Right cardiac atrium (tissue), 5 donors: ENCODE measurements at places on chromosomes 13 and 19. TPM values are rescaled to one million over a fixed set of nuclear protein-coding genes. Genes with fewer than 3 reads are reported as not detected.

PRX gene
- 4.9 TPM for total RNA-seq

RPS15 gene
- 701 TPM for total RNA-seq

LILRB4 gene
- total RNA-seq, result 4.7 TPM

FCHO1 gene
- total RNA-seq, result 1.6 TPM

SPRED3 gene
- total RNA-seq, result 0.26 TPM

NACC1 gene
- total RNA-seq, result 41.1 TPM

CYP4F2 gene
- not detected for total RNA-seq

KIR2DL3 gene
- not detected for total RNA-seq

SPC24 gene
- 3.7 TPM for total RNA-seq

LRRC25 gene
- 3.6 TPM for total RNA-seq

FCER2 gene
- total RNA-seq, result not detected

SIX5 gene
- total RNA-seq, result 15.8 TPM

RGS9BP gene
- total RNA-seq, result 2.8 TPM

GIPR gene
- total RNA-seq, result 8.5 TPM

ZNF440 gene
- 6.4 TPM for total RNA-seq

BEST2 gene
- not detected for total RNA-seq

CEACAM5 gene
- total RNA-seq, result not detected

IL27RA gene
- 3.8 TPM for total RNA-seq

DNA sequence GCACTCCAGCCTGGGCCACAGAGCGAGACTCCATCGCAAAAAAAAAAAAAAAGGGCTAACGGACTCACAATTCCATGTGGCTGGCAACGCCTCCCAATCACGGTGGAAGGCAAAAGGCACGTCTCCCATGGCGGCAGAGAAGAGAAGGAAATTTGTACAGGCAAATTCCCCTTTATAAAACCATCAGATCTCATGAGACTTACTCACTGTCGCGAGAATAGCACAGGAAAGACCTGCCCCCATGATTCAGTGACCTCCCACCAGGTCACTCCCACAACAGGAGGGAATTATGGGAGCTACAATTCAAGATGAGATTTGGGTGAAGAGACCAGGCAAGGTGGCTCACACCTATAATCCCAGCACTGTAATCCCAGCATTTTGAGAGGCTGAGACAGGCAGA is 18.7 kb upstream of the NMRK2 start:
- no peak for DNase-seq

DNA sequence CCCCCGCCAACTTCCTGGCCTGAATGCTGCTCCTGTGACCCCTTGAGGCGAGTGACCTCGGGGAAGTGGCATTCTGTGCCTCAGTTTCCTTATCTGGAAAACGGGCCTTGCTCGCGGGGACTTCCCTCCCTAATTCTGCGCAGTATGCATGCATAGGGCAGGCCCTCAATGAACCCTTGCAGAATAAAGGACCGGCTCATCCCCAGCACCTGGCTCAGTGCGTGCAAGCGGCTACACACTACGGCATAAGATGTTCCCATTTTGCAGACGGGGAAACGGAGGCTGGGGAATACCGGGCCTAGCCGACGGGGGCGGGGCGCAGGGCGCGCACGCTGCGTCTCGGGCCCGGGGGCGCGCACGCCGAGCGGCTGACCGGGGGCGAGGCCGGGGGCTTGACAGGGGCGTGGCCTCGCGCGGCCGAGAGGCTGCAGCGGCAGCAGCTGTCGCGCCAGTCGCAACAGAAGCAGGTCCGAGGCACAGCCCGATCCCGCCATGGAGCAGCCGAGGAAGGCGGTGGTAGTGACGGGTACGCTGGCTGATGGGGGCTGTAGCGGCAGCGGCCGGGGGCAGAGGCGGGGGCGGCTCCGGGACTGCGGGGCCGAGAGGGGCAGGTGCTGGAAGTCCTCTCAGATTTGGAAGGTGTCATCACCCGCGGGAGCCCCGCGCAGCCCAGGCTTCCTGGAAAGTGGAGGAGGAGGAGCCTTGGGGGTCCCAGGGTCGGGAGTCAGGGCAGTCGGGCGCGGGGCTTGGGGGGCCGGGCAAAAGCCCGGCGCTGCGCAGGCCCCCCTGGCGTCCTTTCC is at the start of gene PGPEP1:
Gene PGPEP1, plus strand, starts transcription at position 409 of the 800 bp plus-strand sequence. Its CDS starts 84 bp downstream, at position 493.
- DNase-seq, result peak; percentile 93

DNA sequence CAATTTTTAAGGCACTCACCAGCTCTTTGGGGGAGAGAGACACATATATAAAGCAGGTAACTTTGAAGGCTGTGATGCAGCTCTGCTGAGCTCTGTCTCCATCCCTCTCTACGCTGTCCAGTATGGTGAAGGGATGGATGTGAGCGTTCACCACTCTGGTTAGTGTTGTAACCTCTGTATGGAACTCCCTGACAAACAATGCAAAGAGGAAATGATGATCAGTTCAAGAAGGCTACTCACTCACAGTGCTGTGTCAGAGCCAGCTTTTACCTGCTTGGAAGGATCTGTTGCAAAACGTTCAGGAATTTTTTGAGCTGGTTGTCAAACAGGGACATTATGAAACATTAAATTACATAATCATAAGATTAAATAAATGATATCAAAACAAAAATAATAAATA is 90.8 kb upstream of the SLC10A2 start:
- DNase-seq, result no peak

- DNase-seq, result no peak
These were observed 2.1 kb downstream of the RASA3 start for GRCh38 chr13:114130131-114130836.

DNA sequence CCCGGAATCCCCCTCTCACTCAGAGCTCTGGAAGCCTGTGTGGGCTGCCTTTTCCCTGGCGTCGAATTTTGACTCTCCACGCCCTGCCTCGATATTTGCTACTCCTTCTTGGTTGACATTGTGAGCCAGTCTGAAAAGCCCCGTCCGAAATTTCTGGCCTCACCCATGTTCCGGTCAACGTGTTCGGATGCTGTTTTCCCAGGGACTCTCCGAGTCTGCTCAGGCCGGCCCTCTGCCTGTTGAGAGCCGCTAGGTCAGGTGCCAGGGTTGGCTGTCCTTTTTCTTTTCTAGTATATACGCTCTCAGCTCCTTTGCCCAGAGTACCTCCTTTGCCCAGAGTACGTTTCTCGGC is 6.8 kb upstream of the DGKH start:
- peak; percentile 76 for DNase-seq

DNA sequence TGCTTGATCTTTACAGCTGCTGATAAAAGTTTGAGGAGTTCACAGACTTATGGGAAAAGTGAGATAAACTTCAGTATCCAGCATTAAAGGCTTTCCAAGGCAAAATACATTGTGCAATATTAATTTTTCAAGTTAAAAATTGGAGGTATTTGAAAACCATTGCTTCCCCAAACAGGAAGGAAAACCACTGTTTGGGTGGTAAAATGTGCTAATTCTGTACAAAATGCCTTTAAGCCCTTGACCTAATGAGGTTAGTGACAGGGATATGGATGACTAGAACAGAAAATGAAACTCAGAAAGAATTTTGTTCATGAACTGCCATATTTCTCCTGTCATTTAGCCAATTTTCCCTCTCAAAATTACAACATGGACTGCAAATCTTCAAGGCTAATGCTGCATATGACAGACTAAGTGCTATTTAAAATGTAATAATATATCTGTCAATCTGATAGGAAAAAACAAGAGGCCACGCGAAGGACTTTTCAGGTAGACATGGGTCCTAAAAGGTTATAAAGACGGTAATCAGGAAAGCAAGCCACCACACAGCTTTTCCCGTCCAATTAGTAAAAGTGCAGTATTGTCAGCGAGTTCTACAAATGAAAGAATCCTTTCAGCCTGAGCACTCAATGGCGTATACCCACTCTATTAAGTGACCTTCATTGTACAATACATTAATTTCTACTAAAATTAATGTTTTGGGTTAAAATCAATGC is 212.8 kb downstream of the ENOX1 start:
- no peak for DNase-seq

GRCh38 chr19:35569281-35569781 is 5.9 kb upstream of the ATP4A start:
- no peak for DNase-seq

GRCh38 chr13:46354156-46355087 is 32.6 kb downstream of the RUBCNL start:
- DNase-seq, result no peak

DNA sequence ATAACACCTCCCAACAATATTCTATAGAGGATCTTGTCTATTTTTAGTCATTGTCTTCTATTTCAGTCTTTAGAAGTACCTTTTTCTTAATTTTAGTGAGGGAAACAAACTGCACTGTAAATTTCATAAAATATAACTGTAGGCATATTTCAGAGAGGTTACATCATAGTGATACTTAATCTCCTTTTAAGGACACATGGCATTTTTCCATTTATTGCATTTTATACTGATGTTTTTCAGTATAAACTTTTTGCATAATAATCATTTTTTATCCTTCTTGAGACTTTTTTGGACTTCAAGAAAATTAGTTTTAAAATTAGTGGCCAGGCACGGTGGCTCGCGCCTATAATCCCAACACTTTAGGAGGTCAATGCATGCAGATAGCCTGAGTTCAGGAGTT is 6.6 kb downstream of the ZNF700 start:
- DNase-seq, result no peak

GRCh38 chr13:41934120-41934519 is 26.8 kb downstream of the VWA8 start:
- DNase-seq, result no peak

DNA sequence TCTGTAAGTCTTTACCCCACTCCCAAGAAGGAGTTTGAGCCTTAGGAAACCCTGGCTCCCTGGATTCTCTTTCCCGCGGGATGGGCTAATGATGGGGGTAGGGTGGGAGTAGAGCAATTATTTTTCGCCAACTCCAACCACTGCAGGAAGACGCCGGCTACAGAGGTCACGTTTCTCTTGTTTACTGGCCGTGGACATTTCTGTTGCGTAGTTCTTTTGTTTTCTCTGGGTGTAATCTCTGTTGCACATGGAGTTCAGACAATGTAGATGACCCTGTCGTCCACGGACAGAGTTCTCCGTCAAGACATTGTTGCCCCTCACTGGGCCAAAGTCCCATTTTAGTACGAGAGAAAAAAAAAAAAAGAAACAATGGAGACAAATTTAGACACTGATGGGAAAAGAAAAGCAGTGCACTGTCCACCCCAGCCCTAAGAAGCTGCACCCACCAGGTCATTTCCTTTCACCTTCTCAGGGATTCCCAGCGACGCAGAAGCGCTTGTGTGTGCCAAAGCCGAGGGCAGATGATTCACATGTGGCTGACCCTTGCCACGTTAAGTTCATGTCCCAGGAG is 133.9 kb upstream of the ARGLU1 start:
- peak; percentile 34 for DNase-seq

GRCh38 chr19:11639245-11639601 is 41.9 kb downstream of the ZNF627 start:
- no peak for DNase-seq

DNA sequence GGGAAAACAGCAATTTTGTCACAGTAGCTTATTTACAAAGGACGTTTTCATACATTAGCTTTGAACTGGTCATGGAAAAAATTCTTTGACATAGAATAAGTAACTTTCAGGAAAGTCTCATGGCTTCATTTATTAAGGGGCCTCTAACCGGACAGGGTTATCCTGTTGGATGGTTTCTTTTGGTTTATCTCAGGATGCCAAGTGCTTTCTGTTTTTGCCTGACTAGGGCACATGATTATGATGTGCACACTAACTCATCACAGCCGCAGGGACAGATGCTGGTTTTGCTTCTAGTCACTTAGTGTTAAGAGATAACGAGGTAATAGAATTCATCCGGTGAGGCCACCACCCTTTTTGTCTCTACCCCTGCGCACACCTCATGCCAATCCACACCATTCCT is 53.0 kb downstream of the TGDS start:
- no peak for DNase-seq

- DNase-seq, result no peak
These were observed 306.8 kb downstream of the IRS2 start for GRCh38 chr13:109479534-109479933.

- no peak for DNase-seq
These were observed 6.5 kb upstream of the CCNE1 start for GRCh38 chr19:29805031-29805965.

DNA sequence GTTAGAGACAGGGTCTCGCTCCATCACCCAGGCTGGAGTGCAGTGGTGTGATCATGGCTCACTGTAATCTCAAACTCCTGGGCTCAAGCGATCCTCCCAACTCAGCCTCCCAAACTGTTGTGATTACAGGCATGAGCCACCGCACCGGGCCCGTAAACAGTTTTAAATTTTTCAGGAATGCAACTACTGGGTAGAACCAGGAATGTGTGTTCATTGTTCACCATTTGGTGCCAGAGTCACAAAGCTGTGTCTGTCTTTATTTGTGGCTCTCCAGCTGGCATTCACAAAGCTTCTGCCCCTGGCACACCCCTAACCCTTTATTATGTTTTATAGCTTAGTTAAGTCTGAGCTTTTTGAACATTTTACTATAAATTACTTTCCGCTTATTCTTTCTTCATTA is 19.8 kb upstream of the ACP7 start:
- DNase-seq, result no peak

GRCh38 chr19:28436320-28436719 is 776.6 kb downstream of the UQCRFS1 start:
- no peak for DNase-seq

- no peak for DNase-seq
These were observed 158.9 kb upstream of the SGCG start for GRCh38 chr13:23021906-23022305.

GRCh38 chr19:9786342-9786741 is 17.8 kb upstream of the ZNF846 start:
- peak; percentile 78 for DNase-seq

- DNase-seq, result no peak
These were observed 141.6 kb upstream of the ARGLU1 start for GRCh38 chr13:106709522-106709921.

GRCh38 chr13:50955241-50955640 is 45.6 kb downstream of the RNASEH2B start:
- no peak for DNase-seq

DNA sequence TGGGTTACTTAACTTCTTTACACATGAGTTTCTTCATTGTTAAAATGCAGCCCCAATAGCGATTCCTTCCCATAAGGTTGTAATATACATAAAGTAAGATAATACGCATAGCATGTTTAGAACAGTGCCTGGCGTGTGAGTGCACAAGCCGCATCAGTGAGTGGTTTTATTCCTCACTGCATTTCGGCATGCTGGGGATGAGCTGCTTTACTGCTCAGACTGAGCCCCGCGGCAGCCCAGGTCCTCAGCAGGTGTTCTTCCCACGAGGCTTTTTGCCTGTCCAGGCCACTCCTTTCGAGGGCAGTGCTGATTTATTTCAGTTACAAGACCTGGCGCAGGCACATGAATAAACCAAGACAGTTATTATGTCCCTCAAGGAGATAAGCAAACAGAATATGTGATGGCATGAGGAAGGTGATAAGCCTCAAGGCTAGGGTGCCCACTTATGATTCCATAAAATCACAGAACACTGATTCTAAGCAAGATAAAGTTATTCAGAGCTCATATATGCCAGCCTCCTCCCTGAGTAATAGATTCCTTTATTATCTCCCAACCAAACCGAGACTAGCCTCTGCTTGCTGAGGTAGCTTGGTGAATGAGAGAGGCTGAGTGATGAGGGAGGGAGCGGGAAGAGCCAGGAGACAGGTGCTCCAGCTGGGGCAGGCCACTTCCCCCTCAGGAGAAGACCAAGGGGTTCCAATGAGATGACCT is 505.5 kb downstream of the DIAPH3 start:
- no peak for DNase-seq
